ENCODE measurements at places on chromosomes 16 and 17.

DNA sequence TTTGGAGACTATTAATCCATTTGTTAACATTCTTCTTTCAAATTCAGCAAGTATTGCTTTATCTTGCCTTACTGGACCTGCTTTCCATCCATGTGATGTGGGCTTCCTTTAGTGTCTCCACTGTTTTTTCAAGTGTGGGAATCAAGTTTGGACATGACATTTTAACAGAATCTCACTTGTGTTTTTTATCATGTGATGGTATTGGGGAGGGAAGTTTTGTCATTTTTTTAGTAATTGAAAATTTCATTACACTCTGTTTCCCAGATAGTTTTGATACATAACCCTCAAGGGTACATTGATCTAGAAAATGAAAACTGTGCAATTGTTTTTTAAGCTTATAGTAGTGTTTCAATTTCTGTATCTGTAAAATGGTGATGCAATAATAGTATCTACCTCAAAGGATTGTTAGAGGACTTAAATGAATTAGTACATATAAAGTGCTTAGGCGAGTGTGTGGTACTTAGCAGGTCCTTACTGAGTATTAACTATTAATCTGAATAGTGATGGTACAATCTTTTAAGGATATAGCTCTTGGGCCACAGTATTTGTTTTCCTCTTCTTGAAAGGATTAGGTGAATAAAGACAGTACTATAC lies 27.3 kb downstream of the AATF start:
- no peak for DNase-seq

- no peak for DNase-seq
Measured at GRCh38 chr17:4073983-4074830, 68.6 kb downstream of the ZZEF1 start.

DNA sequence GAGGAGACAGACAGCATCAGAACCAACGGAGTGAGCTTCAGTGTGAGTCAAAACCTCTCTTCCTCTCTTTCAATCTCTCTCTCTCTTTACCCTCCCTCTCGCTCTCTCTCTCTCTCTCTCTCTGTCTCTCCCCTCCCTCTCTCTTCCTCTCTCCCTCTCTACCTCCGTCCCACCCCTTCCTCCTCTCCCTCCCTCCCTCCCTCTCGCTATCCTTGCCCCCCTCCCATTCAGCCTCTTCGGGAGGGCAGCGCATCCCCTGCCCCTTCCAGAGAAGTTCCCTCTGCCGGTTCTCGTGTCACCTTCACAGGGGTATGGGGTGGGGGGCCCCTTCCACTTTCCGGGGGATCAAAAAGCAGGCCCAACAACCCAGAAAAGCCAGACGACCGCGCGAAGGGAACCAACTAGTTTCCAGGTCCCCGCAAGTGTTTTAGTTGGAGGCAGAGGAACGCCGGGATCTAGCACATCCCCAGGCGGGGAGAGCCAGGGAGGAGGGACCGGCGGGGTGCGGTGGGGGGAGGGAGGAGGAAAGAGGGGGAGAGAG lies 28.9 kb upstream of the RBFOX1 start:
- no peak for DNase-seq

DNA sequence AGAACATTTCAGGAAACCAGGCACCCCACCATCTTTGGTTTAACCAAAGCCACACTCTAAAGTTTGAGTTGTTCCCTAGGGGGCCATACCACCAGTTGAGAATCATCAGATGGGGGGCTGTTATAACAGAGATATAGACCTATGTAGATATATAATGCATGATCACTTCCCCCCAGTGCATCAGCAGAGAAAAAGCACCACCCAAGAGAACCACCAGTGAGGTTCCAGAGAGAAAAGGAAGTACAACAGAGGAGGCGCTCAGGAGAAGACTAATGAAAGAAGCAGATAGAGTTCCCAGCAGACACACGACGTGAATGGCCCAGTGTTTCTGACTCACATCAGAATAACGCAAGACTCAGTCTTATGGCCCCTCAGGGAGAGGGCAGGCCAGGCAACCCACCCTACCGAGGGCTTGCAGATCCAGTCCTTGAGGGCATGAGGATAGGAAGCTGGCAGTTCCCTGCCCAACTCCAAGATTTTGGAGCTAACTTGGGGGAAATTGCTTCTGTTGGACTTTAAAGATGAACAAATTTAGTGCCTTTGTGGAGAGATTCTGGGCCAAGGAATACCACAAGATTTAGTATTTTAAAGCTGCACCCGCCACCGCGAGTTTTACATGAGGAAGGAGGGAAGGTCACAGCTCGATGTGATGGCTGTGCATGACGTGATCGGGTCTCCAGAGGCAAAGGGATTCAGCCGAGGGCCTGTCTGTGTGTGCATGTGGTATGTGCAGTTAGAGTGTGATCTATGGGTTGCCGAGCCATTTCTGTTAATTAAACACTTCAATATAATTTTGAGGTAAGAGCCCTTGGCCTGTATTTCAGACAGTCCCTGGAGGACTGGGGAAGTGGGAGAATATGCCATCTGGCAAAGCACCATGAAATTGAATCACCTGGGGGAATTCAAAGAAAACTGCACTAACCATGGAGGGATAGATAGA lies 53.1 kb downstream of the AIPL1 start:
- no peak for DNase-seq

- peak; percentile 20 for DNase-seq
Measured at GRCh38 chr17:78474614-78475146, 96.2 kb downstream of the PGS1 start.

DNA sequence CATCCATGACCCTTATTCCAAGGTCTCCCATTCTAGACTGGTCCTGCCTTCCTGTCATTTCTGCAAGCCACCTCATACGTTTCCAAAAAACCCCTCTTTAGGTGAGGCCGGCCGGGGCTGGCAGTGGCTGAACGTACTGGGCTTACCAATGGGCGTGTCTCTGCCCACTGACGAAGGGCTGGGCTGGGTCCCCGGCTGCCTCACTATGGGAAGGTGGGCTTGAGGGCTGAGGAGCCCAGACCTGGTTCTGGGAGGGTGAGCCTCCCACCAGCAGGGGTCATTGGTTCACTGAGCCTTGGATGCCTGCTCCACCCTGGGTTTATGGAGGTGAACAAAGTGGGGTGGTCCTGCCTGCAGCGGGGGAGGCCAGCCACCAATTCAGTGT lies 19.9 kb downstream of the KDM8 start:
- DNase-seq = no peak

GRCh38 chr17:74251569-74251968 lies 22.5 kb upstream of the DNAI2 start:
- no peak for DNase-seq

GRCh38 chr17:50916708-50917417 lies 50.7 kb upstream of the TOB1 start:
- DNase-seq = no peak

- no peak for DNase-seq
Measured at GRCh38 chr16:68466174-68466573, 17.9 kb upstream of the SMPD3 start.

DNA sequence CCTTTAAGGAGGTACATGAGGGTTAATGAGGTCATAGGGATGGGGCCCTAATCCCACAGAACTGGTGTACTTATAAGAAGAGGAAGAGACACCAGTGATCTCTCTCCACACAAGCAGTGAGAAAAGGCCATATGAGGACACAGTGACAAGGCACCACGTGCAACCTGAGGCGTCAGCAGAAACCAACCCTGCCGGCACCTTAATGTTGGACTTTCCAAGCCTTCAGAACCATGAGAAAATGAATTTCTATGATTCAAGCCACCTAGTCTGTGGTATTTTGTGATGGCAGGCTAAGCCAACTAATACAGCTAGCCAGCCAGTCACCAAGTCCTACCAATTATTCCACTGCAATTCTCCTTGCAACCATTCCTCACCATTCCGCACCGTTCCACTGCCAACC lies 39.5 kb downstream of the COPRS start:
- DNase-seq = no peak

DNA sequence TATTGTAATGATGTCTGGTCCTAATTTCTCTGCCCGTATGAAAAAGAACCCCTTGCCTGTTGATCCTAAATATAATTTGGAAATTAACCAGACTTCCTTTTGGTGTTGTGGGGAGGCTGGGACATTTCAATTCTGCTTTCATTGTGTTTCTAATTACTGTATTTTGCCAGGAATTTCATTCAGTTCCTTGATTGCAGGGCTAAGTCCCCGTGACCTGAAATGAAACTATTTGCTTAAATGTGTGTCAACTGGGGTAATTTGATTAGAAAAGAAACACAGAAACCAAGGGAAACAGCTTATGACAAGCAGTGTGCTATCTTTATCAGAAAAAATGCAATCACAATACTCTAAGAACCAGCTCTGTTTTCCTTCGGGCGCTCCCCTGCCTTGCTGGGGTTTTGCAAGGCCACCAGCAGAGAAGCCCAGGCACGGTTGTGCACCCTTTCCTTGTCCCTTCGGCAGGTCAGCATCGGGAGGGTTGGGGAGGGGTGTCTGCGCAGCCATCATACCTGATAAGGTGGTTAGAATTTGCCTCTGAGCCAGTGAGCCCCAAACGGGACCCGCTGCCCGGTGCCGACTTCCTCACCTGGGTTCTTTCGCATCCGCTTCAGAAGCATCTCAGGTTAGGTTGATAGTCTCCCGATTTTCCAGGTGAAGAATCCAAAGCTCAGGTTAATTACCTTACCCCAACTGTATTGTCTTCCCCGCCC lies 19.4 kb downstream of the KLHL36 start:
- DNase-seq = no peak

GRCh38 chr17:48207776-48208544 lies 100.4 kb downstream of the SNX11 start:
- DNase-seq = no peak

DNA sequence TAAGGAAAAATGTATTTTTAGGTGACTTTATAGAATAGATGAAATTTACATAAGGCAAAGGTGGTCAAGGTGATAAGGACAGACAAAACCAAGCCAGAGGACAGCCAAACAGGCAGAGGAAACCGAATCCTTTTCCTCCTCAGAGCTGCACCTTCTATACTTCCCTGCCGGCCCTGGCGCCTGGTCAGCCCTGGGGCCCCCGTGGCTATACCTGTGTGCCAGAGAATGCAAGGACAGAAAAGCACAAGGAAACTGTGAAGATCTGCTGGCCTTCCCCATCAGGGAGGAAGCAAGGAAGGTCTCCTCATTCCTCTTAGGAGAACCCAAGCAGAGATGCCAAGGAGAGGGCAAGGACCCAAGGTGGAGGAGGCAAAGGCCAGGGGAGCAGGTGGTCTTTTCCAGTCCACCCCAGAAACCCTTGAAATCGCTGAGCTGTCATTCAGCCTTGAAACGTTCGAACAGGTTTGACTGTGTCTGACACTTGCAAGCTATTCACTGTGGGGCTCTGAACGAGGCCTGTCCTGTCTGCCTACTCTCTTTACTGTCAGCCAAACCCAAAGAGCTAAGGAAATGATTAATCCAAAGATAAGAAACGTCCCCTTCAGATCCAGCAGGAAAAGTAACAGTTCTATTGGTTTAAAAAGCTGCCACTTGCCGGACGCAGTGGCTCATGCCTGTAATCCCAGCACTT lies 114.4 kb downstream of the XYLT1 start:
- DNase-seq = no peak

DNA sequence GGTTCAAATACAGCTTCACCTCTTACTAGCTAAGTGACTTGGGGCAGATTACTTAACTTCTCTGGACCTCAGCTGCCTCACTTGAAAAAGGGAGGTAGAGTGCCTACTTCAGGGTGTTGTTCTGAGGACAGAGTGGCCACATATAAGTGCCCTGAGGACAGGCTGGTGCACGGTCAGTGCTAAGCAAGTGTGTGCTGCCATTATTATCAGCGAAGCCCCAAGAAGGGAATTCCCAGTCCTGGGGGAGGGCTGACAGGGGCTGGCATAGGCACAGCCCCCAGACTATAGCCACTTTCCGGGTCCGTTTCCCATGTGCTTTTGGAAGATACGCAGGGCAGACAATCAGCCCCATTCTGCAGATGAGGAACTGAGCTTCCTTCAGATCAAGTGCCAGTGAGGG lies 2.5 kb downstream of the ZBTB4 start:
- DNase-seq = no peak

GRCh38 chr17:44137891-44138709 lies 3.6 kb upstream of the HROB start:
- DNase-seq = peak; percentile 81

DNA sequence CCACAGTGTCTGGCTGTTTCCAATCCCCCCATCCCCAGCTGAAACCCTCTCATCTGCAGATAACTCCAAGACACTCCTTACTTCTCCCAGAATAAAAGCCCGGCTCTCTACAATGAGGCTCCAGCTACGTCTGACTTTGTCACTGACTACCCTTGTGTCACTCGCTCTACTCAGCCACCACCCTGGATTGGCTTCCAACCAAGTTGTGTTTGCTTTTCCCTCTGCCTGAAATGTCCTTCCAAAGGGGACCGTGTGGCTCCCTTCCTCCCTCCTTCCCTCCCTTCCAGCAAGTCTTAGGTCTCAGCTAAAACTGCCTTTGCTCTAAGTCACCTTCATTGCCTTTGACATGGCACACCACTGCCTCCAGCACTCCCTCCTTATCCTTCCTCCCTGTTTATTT lies 42.8 kb downstream of the CDH1 start:
- no peak for DNase-seq

GRCh38 chr17:3316836-3317235 lies 18.7 kb upstream of the OR3A1 start:
- DNase-seq = no peak

DNA sequence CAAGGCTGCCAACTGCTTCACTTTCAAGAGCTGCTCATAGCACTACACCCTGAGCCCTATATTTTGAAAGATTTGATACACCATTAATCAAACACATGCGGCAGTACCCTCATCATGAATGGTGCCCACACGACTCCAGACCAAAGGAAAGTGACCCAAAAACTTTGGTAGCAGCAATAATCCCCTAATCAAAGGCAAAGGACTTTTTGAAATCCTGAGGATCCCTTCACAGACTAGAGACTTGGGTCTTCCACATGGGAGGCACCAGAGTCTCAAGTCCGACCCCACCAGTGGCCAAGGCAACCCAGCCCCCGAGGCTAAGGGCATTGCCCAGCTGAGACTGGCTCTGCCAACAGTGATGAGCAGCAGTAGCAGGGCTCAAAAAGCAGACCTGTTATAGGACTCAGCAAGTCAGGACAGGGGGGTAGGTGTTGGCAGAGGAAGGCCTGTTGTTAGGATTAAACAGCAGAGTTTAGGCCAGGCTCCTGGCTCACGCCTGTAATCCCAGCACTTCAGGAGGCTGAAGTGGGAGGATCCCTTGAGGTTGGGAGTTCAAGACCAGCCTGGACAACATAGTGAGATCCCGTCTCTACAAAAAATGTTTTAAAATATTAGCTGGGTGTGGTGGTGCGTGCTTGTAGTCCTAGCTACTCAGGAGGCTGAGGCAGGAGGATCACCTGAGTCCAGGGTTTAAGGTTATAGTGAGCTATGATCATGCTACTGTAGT lies 3.2 kb downstream of the TRIM25 start:
- DNase-seq = no peak

Measured in activated naive CD4-positive, alpha-beta T cell treated with Interleukin-2 at 50 U/mL for 16 hours (primary cell).